ENCODE measurements at places on chromosomes 2 and 18.

GRCh38 chr18:6859676-6860422, 130.3 kb downstream of the ARHGAP28 start:
- no peak for DNase-seq

GRCh38 chr2:200039724-200040650, 84.6 kb downstream of the MAIP1 start:
- no peak for DNase-seq

GRCh38 chr2:10452312-10452711, 4.2 kb upstream of the ODC1 start:
- peak; percentile 82 for DNase-seq

DNA sequence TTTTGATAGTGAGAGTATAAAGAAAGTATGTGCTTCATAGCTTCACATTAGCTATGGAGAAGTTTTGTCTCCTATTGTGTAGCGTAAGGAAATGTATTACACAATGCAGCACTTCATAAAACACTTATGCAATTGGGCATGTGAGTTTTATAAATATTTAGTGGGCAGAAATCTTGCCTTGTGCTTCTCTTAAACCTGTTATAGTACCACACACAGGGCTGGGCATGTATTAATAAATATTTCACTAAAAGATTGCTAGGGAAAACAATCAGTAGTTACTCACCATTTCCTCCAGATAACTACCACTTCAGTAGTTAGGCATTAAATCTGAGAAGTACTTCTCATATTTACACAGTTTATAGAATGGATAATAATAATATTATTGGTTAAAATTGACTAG, 1080.8 kb upstream of the PIK3C3 start:
- no peak for DNase-seq

DNA sequence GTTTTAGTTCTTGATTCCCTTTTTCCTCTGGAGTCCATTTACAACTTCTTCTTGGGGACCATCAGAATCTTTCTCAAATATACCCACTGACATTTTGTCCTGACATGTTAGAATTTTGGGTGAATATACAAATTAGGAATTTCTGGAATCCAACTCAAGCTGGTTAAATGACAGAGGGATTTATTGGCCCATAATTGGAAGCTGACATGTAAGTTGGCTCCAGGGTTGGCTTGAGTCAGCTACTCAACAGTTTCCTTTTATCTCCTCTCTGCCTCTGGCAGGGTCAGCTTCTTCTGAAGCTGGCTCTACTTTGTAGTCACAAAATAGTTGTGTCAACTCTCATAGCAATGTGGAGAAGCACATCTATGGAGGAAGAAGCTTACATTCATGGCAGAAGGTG, 36.6 kb upstream of the PPP1R1C start:
- no peak for DNase-seq

DNA sequence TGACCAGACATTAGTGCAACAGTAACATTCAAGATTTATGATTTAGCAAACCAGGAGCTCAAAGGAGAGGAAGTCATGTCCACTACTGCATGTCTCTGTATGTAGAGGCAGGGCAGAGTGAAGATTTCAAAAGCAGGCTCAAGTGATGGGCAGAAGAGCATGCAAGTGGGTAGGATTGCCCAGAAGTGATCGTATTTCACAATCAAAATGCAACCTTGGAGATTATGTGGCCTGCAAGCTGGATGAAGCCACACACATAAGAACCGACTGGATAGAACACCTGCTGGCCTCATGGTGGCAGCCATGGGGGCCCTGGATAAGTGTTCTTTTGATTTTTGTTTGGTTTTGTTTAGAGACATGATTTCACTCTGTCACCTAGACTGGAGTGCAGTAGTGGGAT, 286.8 kb upstream of the RAB12 start:
- no peak for DNase-seq

- no peak for DNase-seq
Observed at GRCh38 chr2:68512326-68512725, 44.9 kb downstream of the APLF start.

GRCh38 chr18:77098029-77098428, 34.6 kb downstream of the MBP start:
- DNase-seq = peak; percentile 44

DNA sequence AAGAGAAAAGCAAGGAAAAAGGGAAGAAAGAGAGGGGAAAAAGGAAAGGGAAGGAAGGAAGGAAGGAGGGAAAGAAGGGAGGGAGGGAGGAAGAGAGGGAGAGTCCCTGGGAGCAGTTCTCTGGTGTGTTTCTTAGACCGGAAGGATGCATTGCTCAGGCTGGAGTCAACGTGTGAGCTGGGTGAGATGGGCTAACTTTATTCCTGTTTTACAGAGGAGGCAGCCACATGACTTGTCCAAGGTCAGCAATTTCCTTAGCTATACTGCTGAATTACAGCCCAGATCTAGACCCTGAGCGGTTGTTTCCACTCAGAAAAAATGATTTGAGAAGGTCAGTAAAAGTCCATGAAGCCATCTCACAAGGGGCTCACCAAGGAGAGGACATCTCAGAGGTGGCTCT, 86.6 kb upstream of the APCDD1 start:
- no peak for DNase-seq

DNA sequence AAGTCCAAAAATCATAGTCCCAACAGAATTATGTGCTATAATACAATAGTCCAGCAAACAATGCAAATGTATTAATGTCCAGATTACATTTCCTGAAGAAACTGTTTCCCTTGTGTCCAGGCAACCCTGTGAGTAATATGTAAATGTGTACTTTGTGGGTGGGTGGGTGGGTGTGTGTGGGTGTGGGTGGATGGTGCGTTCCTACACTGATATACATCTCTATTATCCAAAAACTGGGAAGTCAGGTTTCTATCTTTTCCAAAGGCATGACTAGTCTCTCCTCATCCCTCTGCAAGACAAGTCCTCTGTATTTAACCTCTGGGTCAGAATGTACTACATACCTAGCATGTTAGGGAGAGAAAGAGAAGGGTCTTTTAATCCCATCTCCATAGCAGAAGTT, 71.6 kb downstream of the LNPK start:
- no peak for DNase-seq

DNA sequence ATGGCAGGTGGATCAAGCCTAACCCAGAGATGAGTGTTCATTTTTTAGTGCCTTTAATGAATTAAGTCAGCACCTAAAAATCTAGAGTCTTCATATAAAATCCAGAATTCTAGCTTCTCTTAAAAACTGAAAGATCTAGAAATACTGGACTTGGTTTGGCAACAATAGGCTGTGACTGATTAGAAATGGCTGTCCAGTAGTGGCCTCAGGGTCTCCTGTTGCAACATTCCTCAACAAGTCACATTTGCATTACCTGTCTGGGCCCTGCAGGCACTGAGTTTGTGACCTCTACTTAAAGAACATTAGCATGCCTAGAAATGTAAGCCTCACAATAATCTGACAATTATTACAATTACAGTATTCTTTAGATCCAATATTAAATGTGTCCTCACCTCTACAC, 33.1 kb downstream of the MBD2 start:
- no peak for DNase-seq

DNA sequence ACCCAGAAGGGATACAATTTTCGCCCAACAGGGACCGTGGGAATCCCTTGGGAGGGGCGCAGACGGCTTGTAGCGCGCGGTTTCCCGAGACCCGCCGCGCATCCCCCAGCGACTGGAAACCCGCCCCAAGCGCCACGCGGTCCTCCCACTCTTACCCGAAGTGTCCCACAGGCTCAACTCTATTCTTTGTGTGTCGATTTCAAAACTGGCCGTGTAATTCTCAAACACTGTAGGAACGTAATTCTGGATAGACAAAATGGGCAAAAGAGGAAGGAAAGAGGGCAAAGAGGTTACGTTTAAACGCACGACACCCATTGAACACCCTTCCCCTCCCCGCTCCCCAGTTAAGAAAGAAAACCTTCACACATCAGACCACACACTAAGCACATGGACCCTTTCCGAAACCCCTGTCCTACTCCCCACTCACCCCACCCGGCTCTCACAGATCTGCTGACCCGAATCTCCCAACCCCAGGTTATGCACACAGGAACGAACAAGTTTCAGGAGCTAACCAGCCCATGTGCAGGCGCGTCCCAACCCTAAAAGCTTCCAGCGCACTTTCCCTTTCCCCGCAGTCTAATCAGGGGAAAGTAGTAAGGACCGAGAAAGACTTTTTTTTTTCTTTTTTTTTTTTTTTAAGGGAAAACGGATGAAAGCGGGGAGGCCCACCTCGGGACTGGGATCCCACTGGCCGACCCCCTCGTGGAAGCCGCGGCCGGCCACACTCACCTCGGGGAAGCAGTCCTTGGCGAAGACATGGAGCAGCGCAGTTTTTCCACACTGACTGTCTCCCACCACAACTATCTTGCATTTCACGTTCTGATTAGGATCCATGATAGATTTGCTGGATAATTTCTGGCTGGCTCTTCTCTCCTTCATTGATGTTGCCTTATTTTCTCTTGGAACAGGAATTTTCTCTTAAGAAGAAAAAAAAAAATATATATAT, 655 bp downstream of the RND3 start:
- peak; percentile 47 for DNase-seq

- DNase-seq = no peak
Observed at GRCh38 chr2:45904946-45905631, 253.6 kb downstream of the PRKCE start.

GRCh38 chr2:68767031-68767961, 32.7 kb downstream of the ARHGAP25 start:
- DNase-seq = no peak

- no peak for DNase-seq
Observed at GRCh38 chr2:62409442-62409841, 96.6 kb downstream of the TMEM17 start.

GRCh38 chr2:19695706-19696105, 206.1 kb downstream of the TTC32 start:
- DNase-seq = no peak

DNA sequence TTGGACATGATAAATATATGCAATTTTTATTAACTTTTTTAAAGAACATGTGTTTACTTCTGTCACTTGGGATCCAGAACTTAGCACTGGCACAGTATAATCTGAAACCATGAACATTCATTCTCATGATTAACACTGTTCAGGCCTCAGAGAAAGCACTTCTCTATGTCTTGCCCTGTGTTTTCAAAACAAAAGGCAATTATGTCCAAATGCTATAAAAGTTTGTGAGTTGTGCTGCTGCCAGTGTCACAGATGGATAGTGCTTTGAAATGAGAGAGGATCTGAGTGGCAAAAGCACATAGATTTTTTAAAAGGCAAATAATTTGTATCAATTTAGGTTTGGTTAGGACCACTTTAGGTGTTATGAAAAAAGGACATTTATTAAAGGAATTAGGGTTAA, 470.5 kb upstream of the FAM98A start:
- no peak for DNase-seq

DNA sequence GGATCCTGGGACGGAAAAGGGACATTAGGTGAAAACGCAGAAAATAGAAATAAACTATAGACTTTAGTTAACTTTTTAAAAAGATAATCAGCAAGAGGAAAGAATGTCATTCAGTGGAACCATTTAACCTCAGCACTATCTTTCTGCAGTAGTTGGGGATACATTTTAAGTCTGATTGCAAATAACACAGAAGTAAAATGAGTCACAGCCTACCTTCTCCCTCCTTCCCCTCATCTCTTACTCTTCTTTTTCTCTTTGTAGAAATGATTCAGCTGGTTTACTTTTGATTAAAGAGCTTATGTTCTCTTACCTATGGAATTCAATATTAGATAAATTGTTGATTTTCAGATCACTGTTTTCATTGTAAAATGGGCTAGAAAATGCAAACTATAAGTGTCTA, 171.2 kb downstream of the FAM210A start:
- no peak for DNase-seq

DNA sequence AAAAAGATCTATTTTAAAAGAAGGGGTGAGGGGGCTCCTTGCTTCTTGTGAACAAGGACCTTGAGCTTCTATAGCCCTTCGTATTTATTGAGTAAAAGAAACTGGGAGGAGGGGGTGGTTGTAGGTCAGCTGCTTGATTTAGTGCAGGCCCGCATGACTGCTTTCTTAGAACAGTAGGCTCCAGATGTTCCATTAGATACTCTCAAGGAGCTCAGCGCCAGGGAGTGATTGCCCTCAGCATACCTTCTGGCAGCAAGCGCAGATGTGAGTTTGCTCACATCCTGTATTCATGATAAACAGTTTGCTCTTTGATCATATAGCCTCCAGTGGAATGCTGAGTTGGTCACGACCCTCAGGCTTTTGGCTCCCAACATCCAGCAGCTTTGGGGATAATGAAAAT, 108.9 kb upstream of the XPO1 start:
- no peak for DNase-seq

GRCh38 chr18:55515941-55516710, 71.9 kb downstream of the TCF4 start:
- DNase-seq = no peak

DNA sequence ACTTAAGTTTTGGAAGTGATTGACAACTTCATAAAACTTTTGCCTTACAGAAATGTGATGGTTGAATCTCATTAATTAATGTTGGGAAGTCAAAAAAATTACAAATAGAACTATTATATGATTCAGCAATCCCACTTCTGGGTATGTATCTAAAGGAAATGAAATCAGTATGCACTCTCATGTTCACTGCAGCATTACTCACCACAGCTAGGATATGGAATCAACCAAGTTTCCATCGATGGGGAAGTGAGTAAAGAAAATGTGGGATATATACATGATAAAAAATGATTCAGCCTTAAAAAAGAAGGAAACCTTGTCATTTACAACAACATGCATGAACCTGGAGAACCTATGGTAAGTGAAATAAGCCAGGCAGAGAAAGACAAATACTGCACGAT, 112.4 kb upstream of the WDR75 start:
- no peak for DNase-seq

DNA sequence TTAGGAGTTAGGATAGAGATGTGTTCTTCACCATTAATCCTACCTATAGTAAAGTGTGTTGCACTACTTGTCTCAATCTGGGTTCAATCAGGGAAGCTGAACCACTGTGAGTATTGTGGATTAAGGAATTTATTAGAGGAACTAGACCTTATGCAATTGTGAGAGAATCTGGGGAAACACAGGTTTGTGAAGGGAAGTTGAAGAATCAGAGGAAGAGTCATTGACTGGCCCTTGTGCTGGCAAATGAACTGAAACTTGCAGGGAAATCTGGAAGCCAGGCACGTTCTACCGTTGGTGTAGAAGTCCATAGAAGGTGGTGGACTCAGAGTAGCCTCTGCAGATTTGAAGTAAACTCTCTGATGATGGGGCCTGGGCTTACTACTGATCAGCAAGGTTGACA, 44.7 kb upstream of the HK2 start:
- no peak for DNase-seq

GRCh38 chr2:19900931-19901441, 797 bp downstream of the TTC32 start:
- DNase-seq = no peak

GRCh38 chr2:136167721-136168475, 49.9 kb upstream of the CXCR4 start:
- no peak for DNase-seq

DNA sequence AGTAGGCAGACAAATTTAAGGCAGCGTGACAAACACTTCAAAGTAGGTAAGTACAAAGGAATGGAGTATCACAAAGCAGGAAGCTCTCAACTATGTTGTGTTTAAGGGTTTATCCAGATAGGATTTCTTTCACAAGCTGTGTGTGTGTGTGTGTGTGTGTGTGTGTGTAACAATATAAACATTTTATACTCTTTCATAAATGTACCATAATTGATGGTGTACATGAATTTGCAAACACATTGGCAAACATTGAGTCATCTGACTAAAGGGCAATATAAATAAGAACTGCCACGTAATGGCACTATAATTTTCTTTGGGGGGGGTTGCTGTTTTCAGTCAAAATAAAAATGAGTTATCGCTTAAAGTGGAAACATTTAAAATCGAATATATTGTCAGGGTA, 1004.4 kb upstream of the DDX18 start:
- peak; percentile 26 for DNase-seq
